ENCODE measurements at places on chromosomes 1 and 21.

- peak; percentile 41 for DNase-seq
These were observed 5.0 kb downstream of the HAPLN2 start for GRCh38 chr1:156623946-156624813.

- peak; percentile 85 for DNase-seq
These were observed 35.4 kb downstream of the RSPH1 start for GRCh38 chr21:42460391-42461184.

DNA sequence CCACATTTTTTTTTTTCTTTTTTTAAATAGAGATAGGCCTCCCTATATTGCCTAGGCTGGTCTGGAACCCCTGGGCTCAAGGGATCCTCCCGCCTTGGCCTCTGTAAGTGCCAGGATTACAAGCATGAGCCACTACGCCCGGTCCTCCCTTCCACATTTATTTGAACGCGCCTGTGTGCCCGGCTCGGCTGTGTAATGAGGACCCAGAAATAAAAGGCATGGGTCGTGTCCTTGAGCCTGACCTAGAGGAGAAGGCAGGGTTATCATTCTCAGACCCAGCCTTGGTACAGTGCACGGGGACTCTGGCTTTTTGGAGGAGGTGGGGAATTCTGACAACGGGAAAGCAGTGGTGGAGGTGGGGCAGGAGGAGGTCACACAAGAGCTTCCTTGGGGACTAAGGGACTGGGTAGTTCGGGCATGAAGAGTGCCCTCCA lies 841 bp downstream of the CENPF start:
- DNase-seq = no peak

GRCh38 chr1:60173006-60173405 lies 99.4 kb upstream of the C1orf87 start:
- DNase-seq = no peak

GRCh38 chr1:73161418-73161817 lies 879.1 kb upstream of the NEGR1 start:
- no peak for DNase-seq

DNA sequence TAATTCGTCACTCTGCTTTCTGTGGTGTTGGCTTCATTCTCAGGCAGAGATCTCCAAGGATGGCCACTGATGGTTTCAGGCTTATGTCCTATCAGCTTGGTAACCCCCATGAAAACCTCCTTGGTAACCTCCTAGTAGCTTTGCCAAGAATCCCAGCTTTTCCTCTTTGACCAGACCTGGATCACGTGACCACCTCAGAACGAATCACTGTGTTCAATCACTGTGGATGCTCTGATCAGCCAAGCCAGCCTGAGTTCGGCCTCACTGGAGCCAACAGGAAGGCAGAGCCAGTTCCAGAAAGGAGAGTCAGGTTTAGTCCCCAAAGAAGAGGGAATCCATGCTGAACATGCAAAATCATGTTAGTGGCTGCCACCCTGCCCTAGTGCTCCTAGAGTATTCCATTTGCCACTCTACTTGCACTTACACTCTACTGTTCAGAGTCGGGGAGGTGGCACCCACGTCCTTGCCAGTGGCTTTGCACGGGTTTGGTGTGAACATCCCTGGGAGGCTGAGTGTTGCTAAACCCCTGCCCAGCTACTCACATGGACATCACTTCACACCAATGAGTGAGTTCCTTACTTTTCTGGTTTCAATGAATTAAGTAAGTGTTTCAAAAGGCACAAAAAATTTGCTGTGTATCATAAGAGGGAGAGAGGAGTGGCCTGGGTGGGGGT lies 33.5 kb upstream of the SSBP3 start:
- no peak for DNase-seq

DNA sequence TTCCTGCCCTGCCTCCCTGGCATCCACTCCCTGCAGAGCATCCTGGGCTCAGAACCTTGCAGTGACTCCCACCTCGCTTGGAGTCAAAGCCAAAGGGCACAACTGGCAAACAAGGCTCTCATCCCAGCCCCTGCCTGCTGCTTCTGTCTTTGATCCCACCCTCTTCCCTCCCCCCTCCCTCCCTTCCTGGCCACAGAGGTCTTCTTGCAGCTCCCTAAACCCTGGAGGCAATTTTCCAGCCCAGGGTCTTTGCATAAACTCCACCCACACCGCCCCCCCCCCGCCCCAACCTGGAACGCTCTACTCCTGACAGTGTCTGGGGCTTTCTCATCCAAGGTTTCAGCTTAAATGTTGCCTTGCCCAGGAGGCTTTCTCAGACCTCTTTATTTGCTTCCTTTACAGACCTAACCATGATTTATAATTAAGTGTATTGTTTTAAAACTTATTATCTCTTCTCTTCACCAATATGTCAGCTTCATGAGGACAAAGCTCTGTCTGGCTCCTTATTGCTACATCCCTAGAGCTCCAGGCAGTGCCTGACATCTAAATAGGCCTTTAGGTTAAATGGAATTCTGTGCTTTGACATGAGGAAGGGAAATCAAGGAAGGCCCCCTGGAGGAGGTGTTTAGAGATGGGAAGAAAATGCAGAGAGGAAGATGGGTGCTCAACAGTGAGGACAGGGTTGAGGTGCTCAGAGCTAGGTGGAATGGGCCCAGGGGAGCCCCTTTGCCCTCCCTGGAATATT lies 37.7 kb upstream of the PADI1 start:
- no peak for DNase-seq

DNA sequence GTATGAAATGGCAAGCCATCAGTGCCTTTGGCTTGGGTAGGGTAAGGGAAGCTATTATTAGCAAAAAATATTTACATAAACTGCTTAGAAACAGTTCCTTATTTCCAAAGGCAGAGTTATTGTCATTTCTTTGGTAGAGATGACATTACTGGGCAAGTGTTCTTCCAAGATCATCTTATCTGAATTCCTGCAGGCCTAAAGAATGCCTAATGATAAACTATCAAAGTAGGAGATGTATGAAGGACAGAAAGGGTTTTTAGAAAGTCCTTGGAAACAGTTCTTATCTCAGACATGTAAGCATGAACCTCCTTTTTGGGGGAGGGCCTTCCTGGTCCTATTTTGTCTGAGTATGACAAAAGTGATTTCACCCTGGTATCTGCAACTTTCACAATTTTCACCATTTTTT lies 5.1 kb upstream of the FRRS1 start:
- no peak for DNase-seq

DNA sequence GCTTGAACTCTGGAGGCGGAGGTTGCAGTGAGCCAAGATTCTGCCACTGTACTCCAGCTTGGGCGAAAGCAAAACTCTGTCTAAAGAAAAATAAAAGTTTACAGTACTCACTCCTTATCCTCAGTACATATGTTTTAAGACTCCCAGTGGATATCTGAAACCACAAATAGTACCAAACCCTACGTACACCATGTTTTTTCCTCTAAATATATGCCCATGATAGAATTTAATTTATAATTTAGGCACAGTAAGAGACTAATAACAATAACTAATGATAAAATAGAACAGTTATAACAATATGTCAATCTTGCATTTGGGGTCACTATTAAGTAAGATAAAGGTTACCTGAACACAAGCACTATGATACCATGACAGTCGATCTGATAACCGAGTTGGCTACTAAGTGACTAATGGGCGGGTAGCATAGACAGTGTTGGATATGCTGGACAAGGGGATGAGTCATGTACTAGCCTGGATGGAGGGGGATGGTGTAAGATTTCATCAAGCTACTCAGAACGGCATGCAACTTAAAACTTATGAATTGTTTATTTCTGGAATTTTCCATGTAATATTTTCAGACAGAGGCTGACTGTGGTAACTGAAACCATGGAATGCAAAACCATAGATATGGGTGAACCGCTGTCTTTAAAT lies 43.7 kb downstream of the ST7L start:
- DNase-seq = no peak

DNA sequence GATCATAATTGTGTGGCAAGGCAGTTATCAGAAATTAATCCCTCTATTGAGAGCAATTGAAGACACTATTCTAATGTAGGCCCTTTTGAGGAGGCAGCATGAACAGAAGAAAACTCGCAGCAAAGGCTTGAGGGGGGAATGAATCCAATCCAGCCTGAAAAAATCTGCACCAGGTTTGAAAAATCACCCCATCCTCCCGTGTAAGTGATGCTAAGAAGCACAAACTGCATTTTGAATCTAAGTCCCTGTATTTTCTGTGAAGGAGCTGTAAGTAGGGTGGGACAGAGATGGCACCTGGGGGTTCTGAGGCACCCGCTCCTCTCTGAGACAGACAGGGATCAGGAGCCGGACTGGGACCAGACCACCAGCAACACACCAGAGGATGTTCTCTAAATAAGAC lies at the start of gene CRB1:
CRB1 (plus strand) TSS at position 241 of the 400 bp plus-strand sequence. CDS start 161 bp downstream, outside the sequence.
- DNase-seq = peak; percentile 43

GRCh38 chr1:216606047-216606637 lies 117.1 kb downstream of the ESRRG start:
- no peak for DNase-seq

GRCh38 chr1:5548266-5548665 lies 444.0 kb downstream of the NPHP4 start:
- DNase-seq = no peak

DNA sequence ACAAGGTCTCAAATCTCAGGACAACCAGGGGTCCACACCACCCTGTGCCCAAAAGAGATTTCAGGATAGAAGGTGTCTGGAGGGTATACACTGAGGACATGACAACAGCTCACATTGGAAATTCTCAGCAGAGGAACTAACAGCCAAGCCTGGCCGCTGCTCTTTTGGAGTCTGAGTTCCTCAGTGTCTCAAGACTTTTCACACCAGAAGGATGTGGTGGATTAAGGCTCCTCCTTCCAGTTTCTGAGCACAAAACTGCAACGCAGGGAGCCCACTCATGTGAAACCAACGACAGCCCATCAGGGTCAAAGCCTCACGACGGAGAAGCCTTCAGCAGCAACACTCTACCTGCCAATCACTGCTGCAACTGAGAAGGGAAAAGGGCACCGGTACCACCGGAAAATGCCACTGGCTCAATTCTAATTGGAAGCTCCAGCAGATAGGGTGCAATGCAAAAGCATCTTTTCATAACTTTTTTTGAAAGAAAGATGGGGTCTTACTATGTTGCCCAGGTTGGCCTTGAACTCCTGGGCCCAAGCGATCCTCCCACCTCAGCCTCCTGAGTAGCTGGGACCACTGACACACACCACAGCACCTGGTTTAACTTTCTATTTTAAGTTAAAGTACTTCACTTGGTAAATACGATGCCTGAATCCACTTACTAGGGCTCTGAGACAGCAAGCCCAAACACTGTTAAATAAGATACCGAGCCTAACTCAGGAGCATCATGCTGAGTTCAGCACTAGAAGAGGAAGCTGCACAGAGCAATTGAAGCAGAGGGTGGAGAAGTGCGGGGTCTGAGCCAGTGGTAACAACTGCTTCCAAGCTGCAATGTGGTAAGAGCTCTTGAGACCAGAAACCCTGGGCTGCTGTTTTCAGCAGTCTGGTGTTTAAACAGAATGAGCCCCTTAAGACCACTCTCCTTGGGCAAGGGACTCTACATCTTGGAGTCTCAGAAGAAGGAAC lies 7.8 kb downstream of the CAPZB start:
- DNase-seq = peak; percentile 65

GRCh38 chr21:35465741-35466140 lies 416.6 kb upstream of the RUNX1 start:
- DNase-seq = no peak

DNA sequence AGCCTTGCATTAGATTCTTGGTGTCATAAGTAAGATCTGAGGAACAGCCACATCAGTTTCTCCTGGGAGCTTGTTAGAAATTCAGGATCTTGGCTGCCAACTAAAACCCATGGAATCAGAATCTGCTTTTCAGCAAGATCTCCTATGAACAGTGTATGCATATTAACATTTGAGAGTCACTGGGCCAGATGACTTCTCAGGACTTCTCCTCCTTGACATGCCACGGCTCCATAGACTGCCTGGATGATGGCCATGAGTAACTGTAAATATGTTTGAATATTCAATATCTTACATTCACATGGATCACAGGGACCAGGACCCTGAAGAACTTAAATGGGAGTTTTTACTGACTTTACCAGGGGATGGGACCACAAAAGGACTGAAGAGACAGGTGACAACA lies 148.0 kb downstream of the HHAT start:
- no peak for DNase-seq

- DNase-seq = no peak
These were observed 14.7 kb downstream of the RAB42 start for GRCh38 chr1:28606771-28607170.

GRCh38 chr1:38577385-38577784 lies 282.2 kb downstream of the RRAGC start:
- DNase-seq = no peak

DNA sequence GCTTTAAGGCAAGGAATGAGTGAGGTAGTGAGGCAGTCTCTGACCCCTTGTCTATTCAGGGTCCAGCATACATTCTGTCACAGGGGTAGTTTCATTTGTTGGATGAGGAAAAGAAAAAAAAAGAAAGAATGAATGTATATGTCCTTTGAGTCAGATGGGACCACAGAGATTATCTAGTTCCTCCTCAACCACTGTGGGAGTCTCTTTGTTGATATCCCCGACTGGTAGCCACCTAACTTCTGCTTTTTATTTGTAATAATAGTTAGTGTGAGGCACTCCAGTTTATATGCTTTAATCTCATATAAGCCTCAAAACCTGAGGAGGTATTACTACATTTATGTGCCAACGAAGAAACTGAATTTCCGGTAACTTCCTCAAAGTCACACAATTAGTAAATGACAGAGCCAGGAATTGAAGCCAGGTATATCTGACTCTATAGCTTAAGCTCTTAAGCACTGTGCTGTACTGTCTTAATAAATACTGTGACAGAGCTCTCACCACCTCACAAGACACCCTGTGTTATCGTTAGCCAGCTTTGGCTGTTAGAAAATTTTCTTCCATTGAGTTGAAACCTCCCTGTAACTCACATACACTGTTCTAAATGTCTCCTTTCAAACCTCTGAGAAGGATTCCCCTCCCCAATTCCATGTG lies 82.2 kb downstream of the MDM4 start:
- DNase-seq = no peak

- DNase-seq = no peak
These were observed 46.0 kb upstream of the CNTN2 start for GRCh38 chr1:204996981-204997380.

DNA sequence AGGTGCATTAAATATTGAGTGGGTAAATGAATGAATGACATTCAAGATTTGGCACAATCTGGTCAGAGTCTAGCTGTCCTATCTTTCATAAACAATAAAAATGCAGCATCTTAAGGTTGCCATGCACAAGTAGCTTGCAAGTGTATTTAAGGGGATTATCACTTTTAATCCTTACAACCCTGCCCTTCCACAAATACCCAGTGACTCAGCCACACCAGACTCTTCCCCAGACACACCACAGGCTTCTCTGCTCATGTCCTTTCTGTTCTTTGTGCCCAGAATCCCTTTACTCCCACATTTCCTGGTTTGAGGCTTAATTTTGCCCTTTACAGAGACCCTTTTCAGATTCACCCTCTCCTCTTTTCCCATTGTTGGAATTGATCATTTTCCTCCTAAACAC lies 59.8 kb downstream of the KIRREL1 start:
- no peak for DNase-seq

DNA sequence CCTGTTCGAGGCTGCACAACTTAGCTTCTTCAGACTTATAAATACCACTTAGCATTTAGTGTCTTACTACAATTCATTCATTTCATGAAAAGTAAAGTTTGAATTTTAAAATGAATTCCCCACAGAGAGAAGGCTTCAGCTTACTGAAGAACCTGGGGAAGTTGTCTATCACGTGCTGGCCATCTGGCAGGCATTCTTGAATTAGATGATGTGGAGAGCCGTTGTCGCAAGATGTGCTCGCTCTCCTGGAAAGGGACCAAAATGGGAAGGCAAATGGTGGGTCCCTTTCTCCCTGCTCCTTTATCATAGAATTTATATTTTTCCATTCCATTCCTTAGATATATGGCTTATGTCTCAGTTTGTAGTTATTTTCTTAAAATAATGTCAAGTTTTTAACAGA lies 90.5 kb downstream of the CD247 start:
- DNase-seq = no peak
